M059J (cell line): ENCODE measurements at places on chromosomes 3 and 15.

- DNase-seq = no peak
Observed at GRCh38 chr15:39058351-39059131, 493.9 kb upstream of the RASGRP1 start.

- DNase-seq = no peak
Observed at GRCh38 chr3:79979990-79980389, 212.2 kb upstream of the ROBO1 start.

DNA sequence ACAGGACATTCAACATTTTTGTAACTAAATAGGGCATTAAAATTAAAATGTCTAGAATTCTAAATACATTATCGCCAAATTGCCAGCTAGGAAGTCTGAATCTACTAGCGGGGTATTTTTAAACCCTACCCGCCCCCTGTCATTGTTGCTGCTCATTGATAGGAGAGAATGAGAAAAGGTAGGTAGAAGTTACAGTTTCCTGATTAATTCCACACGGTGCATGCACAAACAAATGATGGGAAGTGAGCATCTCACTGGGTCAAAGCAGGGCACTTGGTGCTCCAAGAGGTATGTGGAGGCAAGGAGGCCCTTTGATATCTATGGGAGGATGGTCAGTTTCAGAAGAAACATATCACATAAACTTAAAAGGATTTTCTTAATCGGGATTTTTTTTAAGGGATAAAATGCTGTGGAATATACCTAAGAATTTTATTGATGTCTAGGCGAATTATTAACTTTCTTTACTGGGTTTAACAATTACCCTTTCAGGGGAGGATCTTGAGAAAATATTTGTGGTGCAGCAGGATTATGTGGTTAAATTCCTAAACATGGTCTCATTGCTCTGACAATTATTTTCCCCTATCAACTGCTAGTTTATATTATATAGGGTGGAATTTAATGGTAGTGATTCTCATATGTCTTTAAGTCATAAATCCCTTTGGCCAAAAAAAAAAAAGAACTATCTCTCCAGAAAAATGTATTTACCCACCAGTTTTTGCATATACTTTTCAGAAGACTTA is 236.0 kb upstream of the GOLGA6L4 start:
- DNase-seq = no peak

GRCh38 chr3:172915911-172916514 is 165.5 kb downstream of the ECT2 start:
- DNase-seq = peak; percentile 81

DNA sequence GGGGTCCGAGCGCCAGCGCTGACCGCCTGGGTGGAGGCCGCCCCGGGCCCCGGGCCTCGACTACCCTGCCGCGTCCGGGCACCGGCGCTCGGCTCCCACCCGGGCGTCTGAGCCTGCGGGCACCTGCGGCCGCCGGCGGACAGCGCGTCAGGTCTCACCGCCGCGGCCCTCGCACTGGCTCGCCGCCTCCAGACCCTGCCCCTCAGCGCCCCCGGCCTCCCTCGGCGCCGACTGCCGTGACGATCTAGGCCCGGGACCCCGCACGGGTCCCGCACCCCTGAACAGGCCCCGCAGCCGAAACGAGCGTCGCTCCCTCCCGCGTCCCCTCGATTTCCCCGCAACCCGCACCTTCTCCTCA is 297 bp downstream of the PRC1 start:
- DNase-seq = peak; percentile 5

- DNase-seq = peak; percentile 82
Observed at GRCh38 chr3:133531981-133532380, 41.5 kb upstream of the CDV3 start.

GRCh38 chr3:103657756-103658155 is 1222.9 kb downstream of the ZPLD1 start:
- DNase-seq = no peak

DNA sequence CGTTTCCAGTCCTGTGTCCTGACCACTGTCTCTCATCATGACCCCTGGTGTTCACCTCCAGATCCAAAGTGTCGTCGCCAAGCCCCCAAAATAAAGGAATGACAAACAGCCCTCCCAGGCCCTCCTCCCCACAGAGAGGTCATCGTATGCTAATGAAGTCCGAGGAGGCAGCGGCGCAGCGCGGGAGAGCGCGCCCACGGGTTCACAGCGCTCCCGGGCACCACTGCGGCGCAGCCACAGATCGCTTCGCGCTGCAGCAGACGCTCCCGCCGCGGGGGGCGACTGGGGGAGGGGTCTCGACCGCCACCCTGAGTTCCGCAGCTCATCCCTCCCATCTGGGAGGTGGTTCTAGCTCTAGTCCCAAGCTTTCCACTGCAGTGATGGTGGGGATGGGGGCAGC is 1.3 kb downstream of the DGKG start:
- DNase-seq = no peak

DNA sequence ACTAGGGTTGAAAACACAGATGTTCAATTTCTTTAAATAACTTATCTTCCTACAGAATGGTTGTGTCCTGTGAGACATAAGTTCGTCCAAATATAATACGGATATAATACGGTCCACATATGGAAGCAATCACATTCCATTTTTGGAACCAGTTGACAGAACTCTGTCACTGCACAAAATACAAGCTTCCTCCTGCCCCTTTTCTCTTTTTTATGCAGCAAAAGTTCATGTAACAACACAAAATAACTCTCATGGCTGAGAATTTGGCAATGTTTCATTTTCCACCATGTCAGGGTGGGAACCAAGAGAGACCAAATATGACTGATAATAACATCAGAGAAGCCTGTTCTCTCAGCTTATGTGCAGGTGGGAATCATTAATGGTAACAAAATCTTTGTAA is 158.1 kb upstream of the ZNF385D start:
- DNase-seq = no peak

DNA sequence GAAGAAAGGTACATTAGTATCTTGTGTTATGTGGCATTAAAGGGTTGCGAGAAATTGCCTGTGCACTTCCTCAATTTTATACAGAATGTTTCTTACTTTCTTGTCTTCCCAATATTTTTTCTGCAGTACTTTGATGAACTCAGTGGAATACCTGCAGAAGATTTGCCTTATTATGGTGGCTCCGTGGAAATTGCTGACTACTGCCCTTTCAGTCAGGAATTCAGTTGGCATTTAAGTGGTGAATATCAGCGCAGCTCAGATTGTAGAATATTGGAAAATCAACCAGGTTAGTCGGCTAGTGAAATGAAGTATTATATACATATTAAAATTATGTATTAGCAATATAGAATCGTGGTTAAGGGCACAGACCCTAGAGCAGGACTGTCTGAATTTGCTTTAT is 61.3 kb downstream of the LMLN start:
- DNase-seq = no peak

GRCh38 chr15:95458721-95459120 is 871.8 kb upstream of the NR2F2 start:
- DNase-seq = no peak
